ENCODE measurements at places on chromosomes 4 and X.
A peak's percentile ranks its signal among the peaks of the same experiment; 100 is the strongest.

GRCh38 chr4:126869967-126870366, 762.8 kb upstream of the INTU start:
- no peak for DNase-seq

GRCh38 chrX:133333154-133333750, 82.0 kb downstream of the GPC4 start:
- no peak for DNase-seq

DNA sequence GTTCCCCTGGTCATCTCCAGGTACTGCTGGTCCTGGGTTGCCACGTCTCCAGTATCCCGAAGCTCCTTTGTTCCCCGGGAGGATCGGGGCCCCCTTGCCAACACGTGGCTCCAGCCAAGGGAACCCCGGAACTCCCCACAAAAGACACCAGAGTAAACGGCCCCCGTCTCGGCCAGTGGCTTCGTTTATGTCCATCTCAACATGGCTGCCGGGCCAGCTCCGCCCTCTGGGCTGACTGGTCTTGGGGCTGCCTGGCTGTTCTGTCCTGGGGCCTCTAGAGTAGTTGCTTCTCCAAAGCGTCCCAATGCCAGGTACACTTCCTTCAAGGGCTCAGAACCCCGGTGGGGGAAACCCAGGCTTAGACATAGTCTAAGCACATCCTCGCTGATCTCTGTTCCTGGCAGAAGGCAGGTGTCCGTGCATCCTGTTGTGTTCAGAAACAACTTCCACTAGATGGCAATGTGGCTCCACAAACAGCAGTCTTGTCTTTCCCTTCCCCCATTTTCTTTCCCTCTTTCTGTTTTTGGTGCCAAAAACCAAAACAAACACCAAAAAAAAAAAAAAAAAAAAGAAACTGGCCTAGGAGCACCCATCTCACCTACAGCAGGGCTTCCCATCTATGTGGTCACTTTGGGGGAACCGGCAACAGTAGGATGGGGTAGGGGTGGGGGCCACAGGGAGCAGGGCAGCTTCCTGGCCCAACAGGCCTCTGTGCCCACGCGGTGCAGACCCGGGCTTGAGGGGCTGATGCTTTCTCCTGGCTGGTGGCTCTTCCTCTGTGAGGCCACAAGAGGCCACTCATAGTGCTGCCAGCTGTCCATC, 35.3 kb downstream of the NBDY start:
- peak; percentile 75 for DNase-seq

- DNase-seq, result no peak
Measured at GRCh38 chr4:28682847-28683246, 1822.2 kb downstream of the STIM2 start.

DNA sequence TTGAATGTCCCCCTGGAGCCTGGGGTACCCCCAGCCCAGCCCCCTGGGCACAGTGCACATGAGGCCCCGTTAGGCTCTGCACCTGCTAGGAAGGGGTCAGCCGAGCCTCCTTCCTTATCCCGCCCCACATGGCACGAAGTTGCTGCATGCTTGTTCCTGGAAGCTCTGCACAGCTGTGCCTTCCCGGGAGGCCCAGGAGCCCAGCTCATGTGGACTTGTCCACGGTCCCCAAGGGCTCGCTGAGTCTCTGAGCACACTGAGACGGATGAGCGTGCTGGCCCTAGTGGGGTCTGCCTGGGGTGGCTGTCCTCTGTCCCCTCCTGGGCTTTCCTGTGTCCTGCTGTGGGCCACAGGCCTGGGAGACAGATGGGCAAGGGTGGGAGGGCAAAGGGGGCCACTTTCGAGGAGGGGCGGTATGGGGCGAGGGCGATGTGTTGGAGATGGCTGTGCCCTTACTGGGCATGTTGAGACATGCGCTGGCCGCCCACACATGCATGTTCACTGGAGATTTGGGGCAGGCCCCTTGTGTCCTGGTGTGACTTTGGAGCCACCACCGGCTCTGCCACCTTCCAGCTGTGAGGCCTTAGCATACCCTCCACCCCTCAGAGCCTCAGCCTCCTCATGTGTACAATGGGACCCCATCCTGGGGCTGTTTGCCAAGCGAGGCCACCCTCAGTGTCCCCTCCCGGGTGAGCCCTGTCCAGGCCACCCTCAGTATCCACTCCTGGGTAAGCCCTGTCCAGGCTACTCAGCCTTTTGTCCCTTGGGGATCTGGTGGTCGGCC, 237.6 kb downstream of the AFAP1 start:
- DNase-seq, result peak; percentile 12

Data from GM23248 (cell line).